ENCODE measurements at places on chromosomes 12 and 14. TPM values are rescaled to one million over a fixed set of nuclear protein-coding genes. Genes with fewer than 3 reads are reported as not detected.

TMEM63C gene
- 6.5 TPM for polyA plus RNA-seq

KRT85 gene
- not detected for polyA plus RNA-seq

NR1H4 gene
- 4.5 TPM for polyA plus RNA-seq

GLI1 gene
- 0.60 TPM for polyA plus RNA-seq

TAS2R7 gene
- not detected for polyA plus RNA-seq

Measured in sigmoid colon (tissue), 7 donors.